Activated naive CD8-positive, alpha-beta T cell treated with anti-CD3 and anti-CD28 coated beads, Interleukin-2, amount 50 U/mL, for 24 hours (primary cell): ENCODE measurements at places on chromosomes 3 and 15.

DNA sequence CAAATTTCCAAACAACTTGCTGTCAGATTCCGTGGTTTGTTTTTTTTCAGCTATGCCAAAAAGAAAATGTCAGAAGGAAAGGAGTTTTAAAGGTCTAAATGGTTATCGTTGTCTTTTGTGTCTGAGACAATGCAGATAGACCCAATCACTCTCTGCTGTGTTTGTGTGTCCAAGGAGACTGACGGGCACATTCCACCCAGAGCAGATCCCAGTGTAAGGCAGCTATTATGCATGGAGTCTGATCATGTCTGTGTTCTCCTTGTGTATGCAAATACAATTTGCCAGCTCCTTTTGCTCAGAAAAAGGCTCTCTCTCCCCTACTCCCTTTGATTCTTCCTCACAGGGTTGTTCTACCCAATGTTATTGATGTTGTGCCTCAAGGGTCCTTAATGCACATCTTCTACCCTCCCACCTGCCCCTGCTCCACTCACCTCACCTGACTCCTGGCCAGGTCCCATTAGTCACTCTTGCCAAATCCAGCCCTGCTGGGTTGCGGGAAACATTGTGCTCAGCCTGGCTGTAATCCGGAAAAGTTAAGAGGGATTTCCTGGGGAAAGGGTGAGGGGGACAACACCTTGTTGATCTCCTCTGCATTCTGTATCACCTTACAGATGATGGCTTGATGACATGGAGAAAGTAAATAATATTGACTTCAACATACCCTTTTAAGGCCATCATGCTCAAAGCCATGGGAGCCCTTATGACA lies 61.0 kb downstream of the OTOL1 start:
- no peaks in the 10 kb centered on the region for H3K27me3 ChIP-seq
- H3K4me1 ChIP-seq: no peaks in the 10 kb centered on the region
- H3K27ac ChIP-seq: no peak overlapping the region
- no peak overlapping the region for H3K4me3 ChIP-seq

GRCh38 chr3:36678216-36679013 lies 85.9 kb downstream of the DCLK3 start:
- H3K4me1 ChIP-seq: peaks cover 2% of the 10 kb centered on the region
- H3K27me3 ChIP-seq: peaks cover 4% of the 10 kb centered on the region
- no peak overlapping the region for H3K27ac ChIP-seq
- H3K4me3 ChIP-seq: no peak overlapping the region
- H3K36me3 ChIP-seq: peaks cover 3% of the 10 kb centered on the region

DNA sequence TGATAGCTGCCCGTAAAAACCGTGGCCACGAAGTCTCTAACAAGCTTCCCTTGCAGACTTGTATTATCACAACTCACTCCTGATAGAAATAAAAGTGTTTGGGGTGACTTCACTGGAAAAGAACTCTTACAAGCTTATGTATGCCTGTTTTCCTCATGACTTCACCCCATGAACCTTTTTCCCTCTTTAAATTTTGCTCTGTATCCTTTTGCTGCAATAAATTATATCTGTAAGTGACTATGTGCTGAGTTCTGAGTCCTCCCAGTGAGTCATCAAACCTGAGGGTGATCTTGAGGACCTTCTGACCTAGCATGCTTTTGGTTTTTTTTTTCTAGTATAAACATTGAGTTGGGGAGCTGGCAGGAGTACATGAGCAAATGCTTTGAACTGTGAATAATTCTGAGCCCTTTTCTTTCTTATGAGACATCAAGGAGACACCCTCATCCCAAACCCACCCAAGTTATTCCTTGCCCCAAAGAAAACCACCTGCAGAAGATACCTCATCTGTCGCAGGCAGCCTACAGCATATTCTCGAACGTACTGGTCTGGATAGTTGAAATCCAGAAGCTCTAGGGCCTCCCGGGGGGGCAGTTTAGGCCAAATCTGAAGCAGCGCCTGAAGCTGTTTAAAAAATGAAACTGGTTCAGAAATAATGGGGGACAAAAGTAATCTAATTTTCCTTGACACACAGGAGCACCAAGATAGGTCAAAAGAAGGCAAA lies 85.9 kb downstream of the FAIM start:
- no peak overlapping the region for H3K27ac ChIP-seq
- H3K4me1 ChIP-seq: peaks cover 1% of the 10 kb centered on the region
- DNase-seq: no peak

DNA sequence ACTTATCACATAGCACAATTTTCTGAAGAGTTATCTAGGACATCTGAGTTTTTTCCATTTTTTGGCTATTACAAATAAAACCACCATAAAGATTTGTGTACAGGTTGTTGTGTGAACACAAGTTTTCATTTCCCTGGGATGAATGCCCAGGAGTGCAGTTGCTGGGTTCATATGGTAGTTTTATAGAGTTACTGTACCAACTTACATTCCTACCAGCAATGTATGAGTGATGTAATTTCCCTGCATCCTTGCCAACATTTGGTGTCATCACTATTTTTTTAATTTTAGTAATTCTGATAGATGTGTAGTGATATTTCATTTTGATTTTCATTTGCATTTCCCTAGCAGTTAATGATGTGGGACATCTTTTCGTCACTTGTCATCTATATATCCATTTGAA lies 20.5 kb downstream of the FILIP1L start:
- H3K4me3 ChIP-seq: no peak overlapping the region
- H3K27me3 ChIP-seq: no peaks in the 10 kb centered on the region
- no peak for DNase-seq
- peaks cover 7% of the 10 kb centered on the region for H3K36me3 ChIP-seq

GRCh38 chr3:126994661-126995245 lies 11.8 kb downstream of the PLXNA1 start:
- H3K36me3 ChIP-seq: no peaks in the 10 kb centered on the region
- H3K27me3 ChIP-seq: no peaks in the 10 kb centered on the region
- H3K27ac ChIP-seq: no peak overlapping the region
- no peak for DNase-seq

DNA sequence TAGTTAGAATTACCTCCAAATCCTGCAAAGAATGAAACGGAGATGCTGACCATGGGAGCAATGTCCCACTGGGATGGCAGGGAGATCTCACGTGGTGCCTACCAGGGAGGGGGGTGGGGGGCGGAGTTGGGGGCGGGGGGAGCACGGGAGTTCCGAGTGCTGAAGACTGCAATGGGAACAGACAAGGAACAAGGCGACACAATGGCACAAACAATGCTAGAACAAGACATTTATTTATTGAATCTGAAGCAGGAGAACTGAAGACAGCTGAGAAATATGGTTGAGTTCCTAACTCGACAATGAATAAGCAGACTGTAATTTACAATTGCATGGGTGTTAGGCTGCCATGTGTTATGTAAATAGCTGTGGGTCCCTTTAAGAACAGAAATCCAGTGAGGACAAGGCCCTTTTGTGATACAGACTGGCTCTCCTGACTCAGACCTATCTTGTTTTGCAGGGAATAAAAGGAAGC lies 91.2 kb downstream of the AQP9 start:
- no peak overlapping the region for H3K4me3 ChIP-seq
- no peaks in the 10 kb centered on the region for H3K36me3 ChIP-seq
- DNase-seq: no peak
- H3K27me3 ChIP-seq: peaks cover 3% of the 10 kb centered on the region

DNA sequence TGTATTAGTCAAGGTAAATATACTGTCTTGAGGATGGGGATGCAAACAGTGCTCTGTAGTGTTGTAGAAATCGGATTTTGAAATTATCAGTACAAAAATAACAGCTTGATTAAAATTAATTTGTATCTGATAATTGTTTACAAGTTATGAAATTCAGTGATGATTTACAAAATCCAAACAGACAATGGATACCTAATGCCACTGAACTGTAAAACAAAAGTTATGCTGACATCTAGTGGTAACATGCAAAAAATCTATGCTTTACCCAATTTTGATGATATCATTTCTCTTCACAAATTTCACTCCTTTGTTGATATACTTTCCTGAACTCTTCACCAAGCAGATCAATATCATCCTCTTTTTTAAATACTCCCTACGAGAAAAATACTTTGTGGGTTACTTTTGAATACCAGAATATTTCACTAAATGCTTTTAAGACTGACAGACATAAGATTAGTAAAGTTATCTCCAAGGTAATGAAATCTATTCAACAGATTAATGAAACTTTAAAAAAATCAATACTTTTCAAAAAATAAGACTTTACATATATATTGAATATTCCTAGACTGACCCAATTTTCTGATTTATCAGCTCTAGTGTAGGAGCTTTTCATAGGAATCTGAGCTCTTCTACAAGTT lies 36.0 kb downstream of the MNS1 start:
- no peak for DNase-seq
- peaks cover 6% of the 10 kb centered on the region for H3K36me3 ChIP-seq
- no peak overlapping the region for H3K27ac ChIP-seq
- peaks cover 3% of the 10 kb centered on the region for H3K27me3 ChIP-seq

GRCh38 chr15:67897646-67898339 lies 57.9 kb upstream of the RNU6-1 start:
- no peaks in the 10 kb centered on the region for H3K36me3 ChIP-seq
- H3K27ac ChIP-seq: no peak overlapping the region
- DNase-seq: no peak

DNA sequence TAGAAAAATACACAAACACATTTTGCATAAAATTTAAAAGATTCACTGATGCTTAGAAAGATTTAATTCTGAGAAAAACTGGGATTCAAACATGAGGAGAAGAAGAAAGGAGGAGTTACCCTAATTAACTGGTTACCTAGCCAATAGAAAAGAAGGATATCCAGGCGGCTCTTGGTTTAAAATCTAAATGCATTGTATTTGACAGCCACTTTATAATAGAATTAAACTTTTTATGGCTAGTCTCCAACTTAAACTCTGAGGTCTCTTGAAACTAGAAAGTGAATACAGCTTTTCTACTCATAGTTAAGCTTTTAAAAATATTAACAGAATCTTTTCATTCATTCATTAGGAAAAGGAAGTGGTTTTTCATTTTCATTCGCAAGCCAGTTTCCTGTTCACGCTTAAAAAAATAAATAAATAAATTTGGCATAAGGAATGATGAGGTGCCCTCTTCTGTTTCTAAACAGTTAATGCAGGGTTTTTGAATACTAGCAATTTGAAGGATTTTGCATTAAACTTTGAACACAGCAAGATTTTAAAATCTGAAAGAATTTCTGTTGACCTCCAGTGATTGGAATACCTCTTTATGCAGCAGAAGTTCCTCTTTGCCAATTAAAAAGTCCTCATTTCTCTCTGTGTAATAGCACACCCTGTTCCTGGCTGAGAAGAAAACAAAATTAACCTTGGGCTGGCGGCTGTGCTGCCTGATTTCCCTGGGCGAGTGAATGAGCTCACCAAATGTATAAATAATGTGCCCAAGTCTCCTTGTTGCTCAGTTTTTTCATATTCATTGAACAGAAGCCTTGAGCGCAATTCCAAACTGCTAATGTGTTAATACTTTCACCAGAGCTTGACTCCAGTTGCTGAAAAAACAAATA lies 105.1 kb downstream of the ZMAT3 start:
- H3K4me3 ChIP-seq: no peak overlapping the region
- no peak for DNase-seq
- no peaks in the 10 kb centered on the region for H3K36me3 ChIP-seq

DNA sequence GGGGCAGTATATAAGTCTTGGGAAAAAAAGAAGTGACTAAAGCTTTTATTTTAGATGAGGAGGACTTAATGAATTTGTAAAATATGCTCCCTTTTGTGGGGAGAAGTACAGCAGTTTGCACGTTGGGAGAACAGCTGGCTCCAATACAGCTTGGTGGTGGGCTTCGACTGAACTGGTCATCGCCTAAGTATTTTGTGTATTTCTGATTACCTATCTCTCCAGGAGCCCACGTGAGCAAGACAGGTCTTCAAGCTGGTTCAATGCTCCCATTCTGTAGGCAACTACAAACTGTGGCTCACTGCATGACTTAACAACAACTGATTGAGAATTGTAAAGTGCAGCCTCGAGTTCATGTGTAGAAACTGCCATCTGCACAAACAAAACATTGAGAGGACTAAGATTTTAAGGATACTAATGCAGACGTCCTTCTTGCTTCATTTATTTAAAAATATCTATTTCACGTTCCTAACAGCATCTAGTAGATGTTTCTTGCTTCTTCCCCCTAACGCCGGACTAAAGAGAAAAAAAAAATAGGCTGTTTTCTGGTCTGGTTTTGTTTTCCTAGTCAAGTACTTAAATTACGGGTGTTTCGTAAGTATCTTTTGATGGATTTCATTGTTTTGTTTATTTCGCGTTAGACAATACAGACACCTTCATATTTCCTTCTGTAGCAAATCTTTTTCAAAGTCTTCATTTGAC lies 1.4 kb upstream of the GREM1 start:
- peak overlapping the region; percentile 15 for H3K4me3 ChIP-seq
- H3K4me1 ChIP-seq: peaks cover 21% of the 10 kb centered on the region
- H3K27me3 ChIP-seq: peaks cover 69% of the 10 kb centered on the region
- no peaks in the 10 kb centered on the region for H3K36me3 ChIP-seq

GRCh38 chr3:132332508-132332907 lies 15.3 kb downstream of the ACP3 start:
- DNase-seq: no peak
- no peak overlapping the region for H3K27ac ChIP-seq
- H3K4me3 ChIP-seq: no peak overlapping the region
- no peaks in the 10 kb centered on the region for H3K36me3 ChIP-seq
- peaks cover 2% of the 10 kb centered on the region for H3K27me3 ChIP-seq

DNA sequence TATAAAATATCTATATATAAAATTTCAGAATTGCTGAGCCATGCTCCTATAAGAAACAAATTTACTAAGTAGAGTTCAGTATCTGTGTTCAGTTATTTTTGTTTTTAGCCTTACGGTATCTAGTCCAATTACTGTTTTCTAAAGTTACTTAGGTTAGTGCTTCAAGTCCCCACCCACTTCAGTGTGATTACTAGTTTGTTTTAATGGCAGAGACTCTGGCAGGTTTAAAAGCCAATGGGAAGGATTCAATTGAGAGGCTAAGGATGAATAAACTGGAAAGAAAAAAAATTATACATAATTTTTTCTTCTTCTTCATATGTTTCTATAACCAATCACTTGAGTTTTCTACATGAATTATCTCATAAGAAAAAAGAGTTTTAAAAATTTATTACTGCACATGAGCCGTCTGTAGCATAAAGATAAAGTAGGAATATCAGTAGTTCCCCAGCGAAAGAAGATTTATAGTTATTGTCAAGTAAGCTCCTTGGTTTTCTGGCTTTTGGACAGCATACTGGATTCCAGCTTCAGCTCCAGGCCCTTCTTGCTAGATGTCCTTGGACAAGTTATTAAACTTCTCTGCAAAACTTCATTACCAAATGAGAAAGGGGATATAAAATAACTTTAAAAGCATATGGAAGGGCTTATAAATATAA lies 46.8 kb downstream of the AAGAB start:
- H3K36me3 ChIP-seq: peaks cover 38% of the 10 kb centered on the region
- no peaks in the 10 kb centered on the region for H3K4me1 ChIP-seq
- H3K27ac ChIP-seq: no peak overlapping the region

GRCh38 chr3:71056327-71056726 lies 527.2 kb downstream of the FOXP1 start:
- peaks cover 100% of the 10 kb centered on the region for H3K4me1 ChIP-seq
- H3K36me3 ChIP-seq: peaks cover 62% of the 10 kb centered on the region
- peak overlapping the region; percentile 46 for H3K4me3 ChIP-seq
- no peaks in the 10 kb centered on the region for H3K27me3 ChIP-seq
- no peak overlapping the region for H3K27ac ChIP-seq

GRCh38 chr15:58440158-58440910 lies 8.5 kb downstream of the LIPC start:
- no peak for DNase-seq
- no peaks in the 10 kb centered on the region for H3K27me3 ChIP-seq
- H3K4me1 ChIP-seq: peaks cover 43% of the 10 kb centered on the region
- H3K36me3 ChIP-seq: no peaks in the 10 kb centered on the region
- peak overlapping the region; percentile 70 for H3K27ac ChIP-seq

- peaks cover 1% of the 10 kb centered on the region for H3K36me3 ChIP-seq
- H3K4me3 ChIP-seq: no peak overlapping the region
- peaks cover 6% of the 10 kb centered on the region for H3K27me3 ChIP-seq
- DNase-seq: no peak
- no peak overlapping the region for H3K27ac ChIP-seq
- peaks cover 31% of the 10 kb centered on the region for H3K4me1 ChIP-seq
These were observed 36.0 kb upstream of the ZNF445 start for GRCh38 chr3:44513513-44513912.
